ENCODE measurements at places on chromosomes 3 and 15.

- DNase-seq, result no peak
Measured at GRCh38 chr15:63634154-63634553, 37.0 kb downstream of the FBXL22 start.

DNA sequence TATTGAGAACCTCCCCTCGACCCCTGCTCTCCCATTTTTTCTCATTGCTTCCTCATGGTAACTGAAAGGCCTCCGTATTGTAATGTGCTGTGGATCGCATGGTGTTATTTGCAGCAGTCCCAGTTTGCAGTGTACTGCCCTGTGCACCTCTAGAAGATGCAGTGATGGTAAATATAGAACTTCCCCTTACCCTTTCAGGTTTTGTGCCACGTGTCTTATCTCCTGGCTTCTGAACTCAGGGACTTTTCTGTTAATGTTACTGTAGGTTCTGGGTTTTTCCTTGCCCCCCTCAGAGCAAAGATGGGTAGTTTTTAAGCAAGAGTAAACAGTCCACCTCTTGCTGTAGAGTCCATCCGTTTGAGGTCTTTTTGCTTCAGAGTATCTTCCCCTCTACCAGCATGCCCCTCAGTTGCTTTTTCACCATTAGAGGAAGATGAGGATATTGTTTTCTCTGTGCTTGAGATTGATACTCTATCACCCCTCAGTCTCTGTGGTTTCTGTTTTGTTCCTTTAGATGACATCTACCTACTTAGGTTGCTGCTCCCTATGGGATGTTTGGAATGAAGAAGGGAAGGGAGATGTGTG, 22.4 kb downstream of the CHD2 start:
- DNase-seq, result no peak

GRCh38 chr3:111668888-111669488, 73.8 kb upstream of the ZBED2 start:
- no peak for DNase-seq

- no peak for DNase-seq
Measured at GRCh38 chr15:59406446-59406845, 31.5 kb upstream of the FAM81A start.

GRCh38 chr3:157170861-157171260, 10.9 kb upstream of the CCNL1 start:
- DNase-seq, result no peak

- no peak for DNase-seq
Measured at GRCh38 chr3:191363221-191363620, 32.9 kb upstream of the UTS2B start.

- DNase-seq, result no peak
Measured at GRCh38 chr15:29110176-29110575, 159.4 kb downstream of the NSMCE3 start.

DNA sequence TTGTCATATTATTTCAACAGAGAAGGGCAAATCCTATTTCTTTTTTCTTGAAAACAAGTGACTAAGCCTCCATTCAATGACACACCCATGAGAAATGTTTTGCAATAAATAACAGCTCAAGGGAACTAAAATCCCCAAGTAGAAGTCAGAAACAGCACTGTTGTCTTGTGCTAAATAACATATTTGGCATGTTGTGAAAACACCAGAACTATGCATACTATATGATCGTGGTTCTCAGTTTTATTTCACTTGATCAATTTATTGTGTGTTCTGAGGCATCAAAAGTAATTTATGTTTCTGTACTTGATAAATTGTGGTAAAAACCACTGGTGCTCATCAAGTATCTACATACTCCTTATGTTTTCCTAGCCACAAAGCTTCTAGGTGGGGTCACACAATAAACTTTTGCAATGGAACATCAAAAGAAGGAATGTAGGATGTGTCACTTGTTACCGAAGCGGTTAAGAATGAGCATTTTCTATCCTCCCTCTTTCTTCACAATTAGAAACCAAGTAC, 691.7 kb upstream of the CBLB start:
- DNase-seq, result no peak

DNA sequence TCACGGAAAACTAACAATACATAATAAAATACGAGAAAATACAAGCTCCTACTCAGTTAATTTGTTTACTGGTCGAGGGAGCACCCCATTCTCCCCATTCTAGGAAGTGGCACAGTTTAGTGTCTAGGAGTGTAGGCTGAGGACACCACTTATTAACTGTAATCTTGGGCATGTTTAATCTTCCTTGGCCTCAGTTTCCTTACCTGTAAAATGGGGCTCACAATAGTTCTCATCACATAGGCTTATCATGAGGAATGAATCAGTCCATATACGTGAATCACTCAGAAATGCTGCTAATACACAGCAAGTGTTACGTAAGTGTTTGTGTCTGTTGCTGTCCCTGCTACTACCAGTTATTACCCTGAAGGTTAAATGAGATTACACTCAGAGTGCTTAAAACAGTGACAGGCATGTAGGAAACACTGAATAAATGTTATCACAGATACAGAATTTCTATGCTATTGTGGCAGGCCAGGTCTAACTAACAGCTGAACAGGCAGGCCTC, 210.2 kb downstream of the OSBPL10 start:
- DNase-seq, result no peak

GRCh38 chr3:105584003-105584790, 217.5 kb downstream of the ALCAM start:
- DNase-seq, result no peak

DNA sequence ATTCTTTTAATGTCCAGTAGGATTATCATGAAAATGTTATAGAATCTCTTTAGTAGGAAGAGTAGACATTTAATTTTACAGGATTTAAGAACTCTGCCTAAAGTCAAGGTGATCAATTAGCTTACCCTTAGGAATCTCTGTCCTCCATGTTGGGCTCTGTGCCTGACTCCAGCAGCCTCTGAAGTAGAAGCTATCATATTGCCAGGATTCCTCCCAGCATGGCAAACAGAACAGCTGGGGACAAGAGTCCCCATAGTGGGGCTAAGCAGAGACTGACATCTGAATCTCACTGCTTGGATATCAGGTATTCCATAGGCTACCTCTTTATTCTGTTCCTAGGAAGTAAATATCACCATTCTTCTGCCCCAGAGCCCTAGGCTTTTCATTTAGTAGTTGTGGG, 1.5 kb downstream of the SLC15A2 start:
- no peak for DNase-seq

DNA sequence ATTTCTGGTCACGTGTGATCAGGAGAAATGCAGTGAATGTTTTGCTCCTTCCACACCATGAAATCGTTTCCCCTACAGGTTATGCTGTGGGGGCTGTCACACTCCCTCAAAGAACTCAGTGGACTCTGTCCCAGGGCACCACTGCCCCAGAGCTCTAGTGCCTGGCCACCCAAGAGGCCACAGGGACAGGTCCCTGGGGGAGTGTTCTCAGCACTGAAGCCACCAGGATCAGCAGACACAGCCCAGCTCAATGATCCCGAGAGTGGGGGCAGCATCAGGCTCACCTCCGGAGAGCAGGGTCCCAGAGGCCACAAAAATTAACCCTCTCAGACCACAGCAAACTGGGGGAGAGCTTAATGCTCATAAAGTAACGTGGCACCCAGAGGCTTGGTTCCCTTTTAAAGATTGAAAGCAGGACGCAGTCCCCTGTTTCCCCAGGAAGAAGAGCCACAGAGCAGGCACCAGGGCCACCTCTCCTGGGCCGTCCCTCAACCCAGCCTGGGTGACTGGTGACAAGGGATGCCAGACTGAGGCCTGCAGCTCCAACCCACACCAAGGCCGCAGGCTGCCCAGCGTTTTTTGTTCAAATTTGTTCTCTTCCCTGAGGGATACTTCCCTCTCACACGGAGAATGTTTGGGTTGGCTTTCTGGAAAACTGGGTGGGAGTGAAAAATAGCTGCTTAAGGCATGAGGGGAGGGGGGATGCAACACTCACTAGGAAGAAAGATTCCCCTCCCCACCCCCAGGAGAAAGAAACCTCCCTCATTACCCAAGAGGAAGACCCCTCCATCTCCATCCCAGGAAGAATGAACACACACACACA, 123.3 kb upstream of the IGF1R start:
- DNase-seq, result no peak

GRCh38 chr3:122012821-122013220, 9.2 kb downstream of the ILDR1 start:
- DNase-seq, result no peak

DNA sequence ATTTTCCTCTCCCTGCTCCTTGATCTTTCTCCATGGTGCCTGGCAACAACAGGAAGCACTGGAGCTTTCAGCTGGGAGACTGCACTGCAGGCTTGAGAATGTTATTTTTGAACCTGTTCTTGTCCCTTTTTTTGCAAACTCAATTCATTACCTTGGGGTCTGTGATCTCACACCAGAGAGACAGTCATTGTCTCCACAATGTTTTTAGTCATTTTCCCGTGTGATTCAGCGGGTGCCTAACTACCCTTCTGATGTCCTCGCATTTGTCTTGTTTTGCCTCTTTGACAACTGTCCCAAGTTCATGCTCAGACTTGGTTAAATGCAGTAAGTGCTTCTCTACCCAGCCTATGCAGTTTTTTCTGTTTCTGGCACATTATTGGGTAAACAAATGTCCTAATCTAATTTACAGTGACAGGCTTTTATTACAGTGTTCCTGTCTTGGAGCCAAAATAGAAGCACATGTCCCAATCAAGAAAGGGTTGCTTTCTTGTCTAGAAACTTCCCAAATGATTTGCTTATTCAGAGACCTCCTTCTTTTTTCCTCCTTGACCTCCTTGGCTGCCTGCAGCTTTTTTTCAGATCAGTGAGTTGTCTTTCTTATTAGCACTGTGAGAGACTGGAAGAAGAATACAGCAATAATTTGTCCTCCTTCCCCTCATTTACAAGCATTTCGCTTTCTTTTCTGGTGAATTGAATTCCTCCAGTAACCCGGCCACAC, 162.4 kb downstream of the NSUN3 start:
- DNase-seq, result no peak

GRCh38 chr15:90471769-90472168, 58.0 kb upstream of the CRTC3 start:
- no peak for DNase-seq

GRCh38 chr3:181700168-181701087, 11.3 kb upstream of the SOX2 start:
- DNase-seq, result peak; percentile 76

- DNase-seq, result no peak
Measured at GRCh38 chr3:30453360-30454039, 152.9 kb upstream of the TGFBR2 start.

GRCh38 chr3:118055381-118055780, 979.3 kb downstream of the IGSF11 start:
- DNase-seq, result no peak

DNA sequence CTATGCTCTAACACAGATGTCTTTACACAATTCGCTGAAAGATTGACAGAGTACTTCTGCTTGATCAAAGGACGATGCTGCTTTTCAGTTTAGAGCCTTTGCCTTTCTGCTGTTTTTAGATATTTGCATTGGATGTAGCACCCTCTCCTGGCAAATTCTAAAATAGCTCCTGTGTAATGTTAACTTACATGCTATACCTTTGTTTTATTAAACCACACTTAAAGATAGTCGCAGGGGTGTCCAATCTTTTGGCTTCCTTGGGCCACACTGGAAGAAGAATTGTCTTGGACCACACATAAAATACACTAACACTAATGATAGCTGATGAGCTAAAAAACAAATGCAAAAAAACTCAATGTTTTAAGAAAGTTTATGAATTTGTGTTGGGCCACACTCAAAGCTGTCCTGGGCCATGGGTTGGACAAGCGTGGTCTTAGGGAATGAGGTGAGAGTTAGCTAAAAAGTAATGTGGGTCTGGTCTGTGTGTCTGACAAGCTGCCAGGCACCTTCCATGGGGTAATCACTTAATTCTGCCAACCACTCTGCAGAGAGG, 62.9 kb downstream of the ATG7 start:
- no peak for DNase-seq

DNA sequence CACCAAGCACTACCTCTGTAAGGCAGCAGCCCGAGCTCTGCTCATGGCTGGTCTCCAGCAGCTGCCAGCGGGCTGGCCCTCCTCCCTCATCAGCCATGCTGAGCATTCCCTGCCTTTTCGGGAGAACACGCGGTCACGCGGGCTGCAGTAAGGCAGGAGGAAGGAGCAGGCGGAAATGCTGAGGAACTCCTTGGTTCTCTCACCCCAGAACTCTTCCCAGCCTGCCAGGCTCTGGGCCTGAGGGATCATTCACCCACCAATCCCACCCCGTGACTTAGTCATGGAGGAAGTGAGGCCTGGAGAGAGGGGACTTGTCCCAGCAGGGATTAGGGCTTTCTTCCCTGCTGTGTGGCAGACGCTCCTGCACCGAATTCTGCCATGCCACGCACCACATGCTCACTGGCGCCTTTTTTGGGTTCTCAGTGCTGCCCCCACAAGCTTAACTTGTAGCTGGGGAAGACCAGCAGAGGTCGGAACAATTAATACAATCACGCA, 42.9 kb upstream of the RPL32 start:
- DNase-seq, result no peak

DNA sequence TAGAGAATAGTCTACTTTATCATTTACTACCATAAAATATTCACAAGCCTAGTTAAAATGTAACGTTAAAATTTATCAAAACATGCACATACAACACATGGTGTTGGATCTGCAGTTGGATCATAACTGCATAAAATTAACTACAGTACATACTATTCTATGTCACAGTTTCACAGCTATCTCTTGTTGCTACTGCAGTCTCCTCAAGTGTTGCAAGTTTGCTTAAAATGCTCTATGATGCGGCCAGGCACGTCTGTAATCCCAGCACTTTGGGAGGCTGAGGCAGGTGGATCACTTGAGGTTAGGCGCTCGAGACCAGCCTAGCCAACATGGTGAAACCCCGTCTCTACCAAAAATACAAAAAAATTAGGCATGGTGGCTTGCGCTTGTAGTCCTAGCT, 10.3 kb downstream of the PPP1R2 start:
- DNase-seq, result no peak

DNA sequence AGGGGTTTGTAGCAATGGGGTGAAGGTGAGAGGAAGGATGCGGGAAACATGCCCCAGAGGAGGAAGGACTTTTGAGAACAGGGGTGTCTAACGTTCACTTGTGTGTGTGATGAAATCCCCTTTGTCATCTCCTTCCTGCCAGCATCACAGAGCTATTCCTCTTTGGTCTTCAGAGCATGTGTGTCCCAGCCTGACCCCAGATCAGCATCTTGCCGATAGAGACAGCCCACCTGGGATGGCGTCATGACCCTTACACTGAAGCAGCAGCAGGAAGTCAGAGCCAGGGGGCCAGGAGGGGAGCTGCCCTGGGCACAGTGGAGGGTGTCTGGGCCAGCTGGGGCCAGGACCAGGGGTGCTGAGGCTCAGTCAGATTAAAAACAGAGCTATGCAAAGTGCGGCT, 29.9 kb upstream of the GRIP2 start:
- DNase-seq, result no peak

GRCh38 chr3:81983382-81983781, 221.9 kb upstream of the GBE1 start:
- DNase-seq, result no peak

DNA sequence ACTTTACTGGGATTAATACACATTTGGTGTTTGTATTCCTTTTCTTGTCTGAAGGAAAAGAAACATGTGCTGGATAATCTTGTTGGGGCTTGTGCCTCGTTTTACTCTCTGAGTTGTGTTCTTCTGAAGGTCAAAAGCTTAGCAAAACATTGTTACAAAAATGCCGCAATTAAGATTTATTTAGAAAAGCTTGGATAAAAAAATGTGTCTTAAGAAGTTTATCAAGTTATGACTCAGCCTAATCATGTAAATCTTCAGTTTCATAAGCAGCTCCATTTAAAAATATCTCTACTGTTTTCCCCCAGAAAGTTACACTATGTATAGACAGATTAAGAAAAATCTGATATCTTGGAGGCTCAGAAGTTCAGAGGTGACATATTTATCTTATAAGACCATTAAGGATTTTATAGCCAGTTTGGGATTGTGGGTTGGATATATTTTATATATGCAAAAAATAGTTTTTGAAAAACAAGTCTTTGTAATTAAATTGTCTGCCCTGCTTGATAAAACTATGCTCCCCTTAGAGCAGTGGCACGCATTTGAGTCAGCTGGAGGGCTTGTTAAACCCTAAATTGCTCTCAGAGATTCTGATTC, 56.5 kb downstream of the CLDN11 start:
- no peak for DNase-seq
